Hypothalamus (tissue), 51 donors: ENCODE measurements at places on chromosomes 2 and 18.

DNA sequence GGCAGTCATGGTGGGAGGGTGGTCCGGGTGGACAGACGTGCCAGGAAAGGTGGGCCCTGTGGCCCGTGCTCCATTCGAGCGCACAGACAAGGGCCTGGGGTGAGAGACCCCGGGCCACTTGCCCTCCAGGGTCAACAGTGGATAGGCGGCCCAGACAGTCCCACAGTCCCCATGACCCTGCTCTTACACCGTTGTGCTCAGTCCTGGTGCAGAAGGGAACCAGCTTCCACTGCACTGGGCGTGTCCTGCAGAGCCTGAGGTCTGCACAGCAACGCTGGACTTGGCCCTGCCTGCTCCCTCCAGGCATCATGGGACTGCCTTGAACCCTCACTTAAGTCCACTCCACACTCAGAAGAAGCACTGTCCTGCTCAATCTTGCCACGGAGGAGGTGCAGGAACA, 52.0 kb downstream of the PXDN start:
- no peak for DNase-seq

DNA sequence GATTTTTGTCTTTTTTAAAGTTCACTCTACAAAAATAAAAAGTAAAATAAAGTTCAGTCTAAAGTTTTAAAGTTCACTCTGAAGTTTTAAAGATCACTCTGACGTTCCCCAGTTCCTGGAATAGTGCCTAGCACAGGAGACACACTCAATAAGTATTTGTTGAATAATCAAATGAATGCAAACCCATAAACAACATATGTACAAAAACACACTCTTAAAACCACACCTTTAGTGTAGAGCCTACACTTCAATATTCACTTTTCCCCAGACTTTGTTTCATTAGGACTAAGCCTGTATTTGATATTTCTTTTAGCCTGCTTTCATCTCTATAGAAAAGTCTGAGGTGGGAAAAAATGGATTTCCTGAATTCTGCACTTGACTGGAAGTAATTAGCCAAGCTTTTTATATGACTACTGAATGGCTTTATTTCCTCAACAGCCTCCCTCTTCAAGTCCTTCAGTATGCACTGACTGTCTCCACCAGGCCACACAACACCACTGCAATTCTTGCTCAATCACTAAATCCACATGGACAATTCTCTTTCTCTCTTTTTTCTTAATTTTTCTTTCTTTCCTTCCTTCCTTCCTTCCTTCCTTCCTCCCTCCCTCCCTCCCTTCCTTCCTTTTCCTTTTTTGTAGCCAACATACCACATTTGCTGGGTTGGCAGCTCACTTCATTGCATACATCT, 104.6 kb downstream of the SS18 start:
- DNase-seq: no peak

- no peak for DNase-seq
Measured at GRCh38 chr2:168901003-168901402, at the start of gene G6PC2. Gene G6PC2 (plus strand): TSS chr2:168901291. CDS start chr2:168901332, 41 bp downstream.

- DNase-seq: no peak
Measured at GRCh38 chr2:198807131-198807530, 650.6 kb downstream of the SATB2 start.

DNA sequence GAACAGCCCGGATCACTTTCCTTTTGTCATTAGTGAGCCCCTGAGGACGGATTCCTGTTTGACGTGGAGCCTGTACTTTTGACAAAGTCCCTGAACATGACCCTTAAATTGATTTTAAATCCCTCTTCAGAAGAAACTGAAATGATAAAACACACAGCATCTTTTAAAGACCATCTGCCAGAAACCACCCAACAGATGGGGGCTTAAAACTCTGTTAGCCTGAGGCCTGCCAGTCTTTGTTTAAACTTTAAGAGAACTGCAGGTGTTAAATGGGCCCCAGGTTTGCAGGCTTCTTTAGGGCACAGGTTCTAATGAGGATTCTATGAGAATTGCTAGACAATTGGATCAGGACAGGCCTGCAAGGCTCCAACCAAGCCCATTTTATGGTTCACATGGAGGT, 177.9 kb downstream of the ALK start:
- DNase-seq: no peak

GRCh38 chr2:5706717-5707455, 14.7 kb downstream of the SOX11 start:
- no peak for DNase-seq

DNA sequence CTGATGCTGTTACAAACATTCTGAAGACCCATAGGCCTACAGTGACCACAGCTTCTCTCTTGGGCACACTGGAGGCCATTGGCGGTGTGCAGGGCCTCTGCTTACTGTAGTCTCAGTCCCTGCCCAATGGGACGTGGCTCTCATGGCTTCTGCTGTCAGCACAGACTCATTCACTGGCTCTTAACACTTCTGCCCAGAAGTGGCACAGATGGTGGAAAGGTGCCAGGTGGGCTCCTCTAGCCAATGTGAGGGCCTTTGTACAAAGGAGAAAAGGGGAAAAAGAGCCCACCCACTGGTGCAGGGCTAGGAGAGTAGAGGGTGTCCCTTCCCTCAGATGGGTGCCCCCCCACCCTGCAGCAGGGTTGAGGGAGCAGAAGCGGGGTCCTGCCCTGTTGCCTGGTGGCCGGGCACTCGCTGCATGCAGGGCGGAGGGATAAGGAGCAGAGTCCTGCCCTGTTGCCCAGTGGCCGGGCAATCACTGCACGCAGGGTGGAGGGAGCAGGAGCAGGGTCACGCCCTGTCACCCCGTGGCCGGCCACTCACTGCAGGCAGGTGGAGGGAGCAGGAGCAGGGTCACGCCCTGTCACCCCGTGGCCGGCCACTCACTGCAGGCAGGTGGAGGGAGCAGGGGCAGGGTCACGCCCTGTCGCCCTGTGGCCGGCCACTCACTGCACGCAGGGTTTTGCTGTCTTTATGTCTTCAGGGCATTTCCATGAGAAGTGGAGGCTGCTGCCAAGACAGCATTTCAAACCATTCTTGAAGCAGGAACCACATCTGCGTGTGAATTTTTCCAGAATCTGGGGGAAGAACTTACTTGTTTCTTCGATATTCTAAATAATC, 20.0 kb downstream of the LRRFIP1 start:
- no peak for DNase-seq

DNA sequence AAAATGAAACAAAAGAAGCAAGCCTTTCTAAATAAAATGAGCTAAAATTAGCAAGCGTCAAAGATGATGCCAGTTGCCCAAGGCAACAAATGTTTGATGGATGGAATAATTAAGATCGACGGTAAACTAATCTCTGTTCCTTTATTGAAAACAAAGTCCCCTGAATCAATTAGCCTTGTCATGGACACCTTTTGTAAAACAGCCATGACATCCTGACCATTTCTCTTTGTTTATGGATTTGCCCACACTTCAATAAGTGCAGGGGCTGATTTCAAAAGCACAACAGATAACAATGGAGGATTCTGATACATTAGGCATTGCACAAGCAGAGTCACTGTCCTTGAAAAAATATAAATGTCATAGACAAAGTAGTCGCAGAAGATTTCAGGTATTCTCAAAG, 160.1 kb upstream of the HNRNPA3 start:
- no peak for DNase-seq

GRCh38 chr2:120783969-120784372, 48.3 kb downstream of the GLI2 start:
- no peak for DNase-seq

GRCh38 chr2:9261231-9261883, 54.7 kb downstream of the ASAP2 start:
- DNase-seq: no peak

- DNase-seq: no peak
Measured at GRCh38 chr2:23662941-23663920, 263.7 kb downstream of the ATAD2B start.

GRCh38 chr2:6073191-6074088, 381.3 kb downstream of the SOX11 start:
- peak; percentile 9 for DNase-seq

- no peak for DNase-seq
Measured at GRCh38 chr2:127330753-127331152, 36.8 kb upstream of the ERCC3 start.

- no peak for DNase-seq
Measured at GRCh38 chr2:85635636-85636035, 19.6 kb downstream of the USP39 start.

DNA sequence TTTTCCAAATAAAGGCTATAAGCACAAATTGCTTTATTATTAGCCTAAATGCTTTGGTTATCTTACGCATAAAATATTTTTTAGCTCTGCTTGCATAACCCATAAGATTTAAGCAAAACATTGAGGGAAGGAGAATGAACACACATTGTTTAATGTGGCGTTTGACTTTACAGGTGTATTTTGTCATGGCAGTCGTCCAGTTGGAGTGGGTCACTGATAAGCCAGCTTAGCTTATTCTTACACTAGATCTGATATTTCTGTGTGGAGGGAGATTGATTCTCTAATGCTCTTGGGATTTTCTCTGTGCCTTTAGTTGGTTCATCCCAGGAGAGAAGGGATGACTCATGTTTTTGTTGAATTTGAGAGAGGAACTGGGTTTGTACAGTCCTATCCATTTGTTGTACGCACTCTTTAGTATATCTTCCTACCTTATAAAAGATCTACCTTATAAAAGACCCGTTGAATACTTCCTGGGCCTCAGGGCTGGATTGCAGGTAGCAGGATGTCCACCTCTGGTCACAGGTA, 47.5 kb upstream of the ACYP2 start:
- DNase-seq: no peak

- no peak for DNase-seq
Measured at GRCh38 chr2:860259-860855, 90.3 kb upstream of the SNTG2 start.

- DNase-seq: no peak
Measured at GRCh38 chr2:57450170-57450569, 596.4 kb upstream of the VRK2 start.

DNA sequence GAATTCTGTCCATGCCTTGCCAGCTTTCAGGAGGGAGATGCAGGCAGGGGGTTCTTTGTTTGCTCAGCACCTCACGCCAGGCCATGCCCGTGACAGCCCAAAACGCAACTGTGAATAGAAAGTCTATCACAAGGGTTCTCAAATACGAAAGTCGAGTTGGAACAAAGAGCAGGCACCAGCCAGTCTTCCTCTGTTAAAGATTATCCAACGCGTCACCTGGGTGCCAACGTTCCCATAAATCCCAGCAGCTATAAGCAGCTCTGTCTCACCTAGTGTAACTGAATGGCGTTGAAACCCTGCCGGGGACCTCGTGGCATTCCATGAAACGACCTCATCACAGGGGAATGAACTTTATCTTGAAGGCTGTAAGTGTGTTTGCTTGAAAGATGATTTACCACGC, 84.8 kb upstream of the GATA6 start:
- DNase-seq: no peak

DNA sequence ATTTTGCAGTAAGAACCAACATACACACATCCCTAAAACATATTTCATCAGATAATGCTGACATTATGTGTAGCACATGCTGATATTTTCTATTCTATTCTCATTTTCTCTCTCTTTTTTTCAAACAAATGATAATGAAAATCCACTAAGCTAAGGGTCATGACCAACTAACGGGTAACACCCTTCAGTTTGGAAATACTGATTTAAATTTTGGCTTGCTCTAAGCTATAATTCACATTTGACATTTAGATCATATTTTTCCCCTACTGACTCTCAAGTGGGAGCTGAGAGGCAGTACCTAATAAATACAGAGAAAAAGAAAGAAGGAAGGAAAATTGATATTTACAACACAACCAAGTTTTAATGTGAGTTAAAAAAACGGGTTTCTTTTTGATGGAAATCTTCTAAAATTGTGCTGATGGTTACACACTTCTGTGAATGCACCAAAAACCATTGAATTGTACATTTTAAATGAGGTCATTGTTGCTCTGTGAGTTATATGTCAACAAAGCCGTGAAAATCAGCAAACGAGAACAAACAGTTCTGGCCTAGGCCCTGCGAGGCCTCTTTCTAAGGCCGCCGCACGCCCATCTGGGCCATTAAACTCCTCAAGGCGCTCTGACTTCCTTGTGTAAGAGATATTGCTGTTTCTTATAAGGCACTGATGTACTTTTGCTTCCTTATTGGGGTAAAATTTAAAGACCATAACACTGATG, 124.2 kb downstream of the GALR1 start:
- no peak for DNase-seq

DNA sequence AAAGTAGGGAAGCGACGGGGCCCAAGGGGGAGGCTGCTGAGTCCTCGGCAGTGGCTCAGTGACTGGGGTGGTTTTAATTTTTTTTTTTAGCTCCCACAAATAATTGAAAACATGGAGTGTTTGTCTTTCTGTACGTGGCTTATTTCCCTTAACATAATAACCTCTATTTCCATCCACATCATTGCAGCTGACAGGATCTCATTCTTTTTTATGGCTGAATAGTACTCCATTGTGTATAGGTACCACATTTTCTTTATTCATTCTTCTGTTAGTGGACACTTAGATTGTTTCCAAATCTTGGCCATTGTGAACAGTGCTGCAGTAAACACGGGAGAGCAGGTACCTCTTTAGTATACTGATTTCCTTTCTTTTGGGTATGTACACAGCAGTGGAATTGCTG, 65.1 kb downstream of the ASAP2 start:
- DNase-seq: no peak

GRCh38 chr18:40673150-40673549, 1281.9 kb upstream of the PIK3C3 start:
- no peak for DNase-seq

GRCh38 chr2:179302764-179303571, 38.3 kb upstream of the SESTD1 start:
- no peak for DNase-seq

DNA sequence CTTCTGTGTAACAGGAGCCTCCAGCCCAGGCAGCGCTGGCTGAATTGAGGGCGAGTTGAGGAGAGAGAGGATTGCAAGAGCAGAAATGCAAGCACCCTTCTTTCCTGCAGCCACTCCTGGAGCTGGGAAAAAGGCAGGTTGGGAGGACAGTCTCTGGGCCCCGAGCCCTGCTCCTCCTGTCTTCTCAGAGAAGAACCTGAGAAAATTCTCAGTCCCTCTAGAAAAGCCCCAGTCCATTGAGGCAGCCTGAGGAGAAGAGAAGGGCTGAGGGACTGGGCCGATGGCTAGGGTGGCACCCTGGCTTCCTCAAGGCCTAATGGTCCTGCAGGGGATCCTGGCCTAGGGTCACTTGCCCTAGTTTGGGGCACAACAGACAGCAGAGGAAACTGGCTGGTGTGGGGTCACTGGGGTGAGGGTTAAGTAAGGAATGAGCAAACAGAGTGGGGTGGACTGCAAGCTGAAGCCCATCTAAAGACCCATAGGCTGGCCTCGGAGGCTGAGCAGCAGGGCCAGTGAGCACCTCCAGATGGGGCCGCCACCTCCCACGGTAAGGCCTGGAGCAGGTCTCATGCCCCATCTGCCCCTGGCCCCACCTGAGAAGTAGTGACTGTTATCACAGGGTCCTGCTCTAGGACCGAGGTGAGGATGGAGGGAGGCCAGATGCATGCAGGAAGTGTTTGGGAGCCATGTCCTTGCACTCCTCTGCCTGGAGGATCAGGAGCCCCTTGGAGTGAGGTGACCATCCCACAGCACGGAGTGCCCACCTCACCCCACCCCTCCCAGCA, 12.4 kb downstream of the CIB4 start:
- DNase-seq: no peak

GRCh38 chr2:238691596-238692491, 156.0 kb upstream of the TWIST2 start:
- DNase-seq: no peak
